ENCODE measurements at places on chromosomes 12 and 14.
A peak's percentile ranks its signal among the peaks of the same experiment; 100 is the strongest.

DNA sequence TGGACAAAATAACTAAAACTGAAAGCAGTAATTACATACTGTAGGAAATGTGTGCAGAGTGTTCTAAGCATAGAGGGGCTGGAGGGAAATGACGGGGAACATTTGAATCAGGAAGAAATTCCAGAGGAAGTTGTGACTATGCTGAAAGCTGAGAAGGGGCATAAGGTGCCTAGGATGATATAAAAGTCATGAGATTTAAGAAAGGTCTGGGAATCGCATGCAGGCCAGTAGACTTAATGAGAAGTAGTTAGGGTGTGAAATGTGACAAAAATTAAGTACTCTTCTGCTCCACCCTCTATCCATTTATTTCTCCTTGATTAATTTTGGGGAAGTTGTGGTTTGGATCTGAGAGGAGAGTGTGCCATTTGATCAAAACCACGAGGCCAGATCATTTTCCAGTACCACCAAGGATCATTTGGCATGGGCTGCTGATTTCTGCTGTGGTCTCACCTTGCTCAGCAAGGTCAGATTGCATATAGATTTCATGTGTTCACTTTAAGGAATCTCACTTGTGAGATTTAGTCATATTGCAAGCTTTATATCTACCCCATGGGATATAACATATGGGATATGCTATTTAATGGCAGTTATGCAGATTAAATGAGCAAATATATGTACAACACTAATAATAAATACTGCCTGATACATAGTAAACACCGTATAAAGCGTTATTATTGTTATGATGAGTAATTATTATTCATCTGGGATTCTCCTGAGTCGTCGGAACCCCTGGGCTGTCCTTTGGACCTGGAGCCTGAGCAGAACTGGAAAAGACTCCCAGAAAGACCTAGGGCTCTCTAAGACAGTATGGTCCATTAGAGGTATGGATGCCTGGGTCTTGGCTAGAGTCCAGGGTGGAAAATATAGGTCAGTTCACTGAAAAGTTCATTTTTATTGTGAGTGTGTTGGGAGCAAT is 72.3 kb downstream of the SRGAP1 start:
- DNase-seq: no peak

DNA sequence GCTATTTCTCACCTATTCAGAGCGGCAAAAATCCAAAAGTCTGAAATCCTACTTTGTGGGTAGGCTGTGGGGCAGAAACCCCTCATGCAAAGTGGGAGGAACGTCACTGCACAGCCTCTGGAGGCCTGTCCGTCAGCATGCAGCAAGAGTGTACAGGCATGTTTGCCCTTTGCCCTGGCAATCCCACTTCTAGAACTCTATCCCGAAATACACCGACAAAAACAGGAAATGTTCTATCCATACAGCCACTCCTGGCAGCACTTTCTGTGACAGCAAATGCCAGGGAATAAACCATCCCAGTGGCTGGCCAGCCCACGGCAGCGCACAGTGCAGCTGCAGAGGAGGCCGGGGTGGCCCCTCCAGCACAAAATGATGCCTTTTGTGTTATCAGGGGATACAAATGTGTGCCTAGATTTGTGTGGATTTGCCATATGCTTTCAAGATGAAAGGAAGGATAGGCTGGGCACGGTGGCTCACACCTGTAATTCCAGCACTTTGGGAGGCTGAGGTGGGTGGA is 39.7 kb downstream of the AMN start:
- DNase-seq: no peak

DNA sequence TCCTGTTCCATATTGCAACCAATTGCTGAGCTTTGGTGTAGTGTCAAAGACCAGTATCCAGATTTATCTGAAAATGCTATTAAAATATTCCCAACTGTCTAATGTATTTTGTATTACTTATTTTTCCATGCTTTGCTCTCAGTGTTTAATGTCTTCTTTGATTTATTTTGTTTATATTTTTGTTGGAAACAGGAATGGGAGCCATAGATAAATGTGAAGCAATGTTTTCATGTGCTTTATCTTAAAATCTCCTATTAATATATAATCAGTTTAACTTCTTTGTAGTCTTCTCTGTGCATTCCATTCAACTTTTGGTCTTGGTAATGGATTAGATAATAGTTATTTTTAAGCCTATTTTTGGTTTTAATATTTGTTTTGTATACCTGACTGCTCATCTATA is 8.8 kb downstream of the RAP1B start:
- no peak for DNase-seq

GRCh38 chr12:8832500-8832899 is 10.1 kb downstream of the A2ML1 start:
- DNase-seq: no peak

- no peak for DNase-seq
Observed at GRCh38 chr14:64952598-64953309, 10.2 kb upstream of the GPX2 start.

- no peak for DNase-seq
Observed at GRCh38 chr14:85415015-85415712, 114.8 kb upstream of the FLRT2 start.

DNA sequence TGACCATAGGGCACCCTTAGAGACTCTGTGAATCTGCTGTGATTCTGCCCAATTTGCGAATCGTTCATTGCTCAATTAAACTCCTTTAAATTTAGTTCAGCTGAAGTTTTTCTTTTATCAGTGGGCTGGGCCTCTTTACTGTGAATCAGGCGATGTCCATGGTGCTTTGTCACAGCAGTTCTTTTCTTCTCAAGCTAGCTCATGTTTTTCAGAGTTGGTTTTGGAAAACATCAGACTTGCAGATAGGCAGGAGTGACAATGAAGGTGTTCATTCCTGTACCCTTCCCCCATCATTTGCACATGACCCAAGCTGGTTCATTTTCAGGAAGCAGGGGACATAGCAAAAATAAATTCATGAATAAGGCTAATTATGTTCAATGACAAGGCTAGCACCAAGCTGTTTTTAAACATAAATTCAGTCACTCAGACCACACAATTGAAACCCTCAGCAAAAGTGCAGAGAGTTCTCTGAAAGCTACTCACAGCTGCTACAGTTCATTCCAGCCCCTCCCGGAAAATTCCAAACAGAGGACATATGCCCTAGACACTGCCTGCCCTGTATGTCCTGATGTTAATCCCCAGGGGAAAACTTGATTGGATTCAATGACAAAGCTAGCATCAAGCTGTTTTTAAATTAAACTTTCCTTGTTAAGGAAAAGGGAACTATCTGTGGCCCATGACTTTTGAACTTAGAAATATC is 383.3 kb downstream of the C12orf75 start:
- DNase-seq: no peak

GRCh38 chr14:37329189-37330001 is 131.7 kb downstream of the MIPOL1 start:
- no peak for DNase-seq

GRCh38 chr12:12527820-12528296 is 34.8 kb downstream of the DUSP16 start:
- DNase-seq: peak; percentile 49

GRCh38 chr14:103680491-103681231 is 34.6 kb downstream of the XRCC3 start:
- DNase-seq: no peak

DNA sequence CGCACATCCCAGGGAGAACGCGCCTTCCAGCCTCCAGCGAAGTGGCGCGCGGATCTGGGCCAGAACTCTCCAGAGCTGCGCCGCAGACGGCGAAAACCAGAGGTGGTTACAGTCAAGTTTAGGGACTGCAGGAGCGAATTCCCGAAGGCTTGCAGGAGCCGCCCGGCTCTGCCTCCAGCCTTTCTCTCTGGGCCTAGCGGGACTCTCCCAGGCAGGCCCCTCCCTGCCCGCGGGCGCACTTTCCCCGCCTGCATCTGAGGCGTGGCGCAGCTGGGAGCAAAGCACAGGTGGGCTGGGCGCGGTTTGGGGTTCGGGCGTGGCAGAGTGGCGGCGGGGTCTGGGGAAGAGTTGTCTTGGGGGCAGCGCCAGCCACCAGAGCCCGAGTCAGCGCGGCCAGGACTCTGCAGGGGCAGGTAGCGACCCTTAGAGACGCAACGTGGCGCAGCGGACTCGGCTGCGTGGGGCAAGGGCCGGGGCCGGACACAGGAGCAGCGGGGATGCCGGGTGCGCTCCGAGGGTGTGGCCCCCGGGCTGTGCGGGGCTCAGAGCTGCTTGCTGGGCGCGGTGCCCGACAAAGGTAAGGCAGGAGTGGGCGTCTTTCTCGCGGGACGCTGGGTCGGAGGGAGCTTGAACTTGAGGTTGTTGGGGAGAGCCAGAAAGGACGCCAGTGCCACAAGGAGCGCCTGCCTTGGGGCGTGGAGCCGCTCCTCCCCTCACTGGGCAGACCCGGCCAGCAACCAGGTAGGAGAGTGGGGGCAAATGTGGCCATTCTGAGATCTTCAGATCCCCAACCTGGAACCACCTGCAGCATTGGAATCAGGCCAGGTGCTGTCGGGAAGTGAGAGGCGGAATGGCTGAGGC is 1126.0 kb downstream of the AACS start:
- no peak for DNase-seq

- no peak for DNase-seq
Observed at GRCh38 chr12:32125455-32126084, 18.9 kb downstream of the BICD1 start.
